ENCODE measurements at places on chromosomes 6 and 20.
A peak's percentile ranks its signal among the peaks of the same experiment; 100 is the strongest.

DNA sequence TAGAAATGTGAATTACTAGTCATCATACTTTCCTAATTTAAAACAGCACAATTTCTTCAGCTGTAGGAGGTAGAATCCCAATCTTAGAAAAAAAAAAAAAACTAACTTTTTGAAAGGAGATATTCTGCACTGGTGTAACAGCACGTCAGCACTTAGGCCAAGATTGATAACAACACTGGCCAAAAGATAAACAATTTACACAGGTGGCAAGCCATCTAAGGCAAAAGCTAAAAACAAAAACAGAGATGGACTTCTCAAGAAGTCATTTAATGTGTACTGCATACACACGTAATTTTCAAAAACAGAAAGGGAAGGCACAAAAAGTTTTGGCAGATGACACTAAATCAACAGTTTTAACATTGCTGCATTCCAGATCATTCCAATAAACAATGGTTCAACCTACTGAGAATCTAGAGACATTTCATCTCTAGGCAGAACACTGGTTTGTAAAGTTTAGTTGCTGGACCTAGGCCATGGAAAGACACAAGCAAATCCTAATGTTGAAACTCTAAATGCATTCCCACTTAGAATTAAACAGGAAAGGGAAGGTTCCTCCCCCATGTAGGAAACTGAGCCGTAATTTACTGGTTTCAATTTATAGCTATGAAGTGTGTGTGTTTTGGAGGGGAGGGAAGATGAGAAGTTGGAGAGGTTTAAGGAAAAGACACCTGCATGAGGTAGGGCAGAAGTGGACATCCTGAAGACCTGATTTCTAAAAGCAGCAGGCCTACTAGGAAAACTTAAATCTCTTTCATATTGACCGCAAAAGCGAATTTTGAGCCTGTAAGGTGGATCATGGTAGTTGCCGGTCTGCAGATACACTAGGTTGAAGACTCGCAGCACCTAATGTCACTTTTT is 1.3 kb downstream of the GCLC start:
- DNase-seq, result peak; percentile 5

- no peak for DNase-seq
Measured at GRCh38 chr6:25417046-25417605, 138.0 kb downstream of the CARMIL1 start.

GRCh38 chr6:73006146-73006545 is 219.2 kb downstream of the KHDC1L start:
- DNase-seq, result no peak

GRCh38 chr20:61434341-61434781 is 182.3 kb downstream of the CDH4 start:
- no peak for DNase-seq

DNA sequence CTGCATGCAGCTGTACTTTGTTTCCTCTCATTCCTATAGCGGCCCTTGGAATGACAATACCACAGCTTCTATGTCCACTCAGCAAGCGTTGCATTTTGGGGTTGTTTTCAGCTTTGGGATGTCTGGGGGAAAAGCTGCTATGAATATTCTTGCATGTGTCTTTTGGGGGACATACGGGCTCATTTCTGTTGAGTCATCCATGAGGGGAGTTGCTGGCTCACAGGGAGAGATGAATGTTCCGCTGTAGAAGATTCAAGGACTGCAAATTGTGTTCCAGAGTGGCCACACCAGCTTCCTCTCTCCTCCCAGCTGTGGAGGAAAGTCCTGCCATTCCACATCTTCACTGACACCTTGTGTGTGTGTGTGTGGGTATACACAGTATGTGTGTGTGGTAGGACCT is 43.3 kb downstream of the TGM2 start:
- DNase-seq, result no peak

- DNase-seq, result no peak
Measured at GRCh38 chr6:4352731-4353130, 217.4 kb upstream of the ECI2 start.

DNA sequence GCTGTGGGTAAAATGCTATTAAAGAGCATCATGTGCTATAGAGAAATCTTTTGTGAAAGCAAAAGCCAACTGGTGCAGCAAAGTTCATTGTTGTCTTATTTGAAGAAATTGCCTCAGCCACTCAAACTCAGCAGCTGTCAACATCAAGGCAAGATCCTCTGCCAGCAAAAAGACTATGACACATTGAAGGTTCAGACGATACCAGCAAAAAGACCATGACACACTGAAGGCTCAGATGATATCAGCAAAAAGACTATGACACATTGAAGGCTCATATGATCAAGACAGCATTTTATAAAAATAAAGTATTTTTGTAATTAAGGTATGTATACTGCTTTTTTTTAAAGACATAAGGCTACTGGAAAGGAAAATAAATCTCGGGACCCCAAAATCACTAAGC is 118.4 kb upstream of the RUNX2 start:
- no peak for DNase-seq

DNA sequence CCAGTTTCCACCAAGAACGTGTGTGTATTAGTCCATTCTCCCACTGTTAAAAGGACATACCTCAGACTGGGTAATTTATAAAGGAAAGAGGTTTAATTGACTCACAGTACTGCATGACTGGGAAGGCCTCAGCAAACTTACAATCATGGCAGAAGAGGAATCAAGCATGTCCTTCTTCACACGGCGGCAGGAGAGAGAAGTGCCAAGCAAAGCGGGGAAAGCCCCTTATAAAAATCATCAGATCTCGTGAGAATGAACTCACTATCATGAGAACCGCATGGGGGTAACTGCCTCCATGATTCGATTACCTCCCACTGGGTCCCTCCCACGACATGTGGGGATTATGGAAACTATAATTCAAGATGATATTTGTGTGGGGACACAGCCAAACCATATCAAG is 13.1 kb downstream of the C20orf203 start:
- DNase-seq, result no peak

DNA sequence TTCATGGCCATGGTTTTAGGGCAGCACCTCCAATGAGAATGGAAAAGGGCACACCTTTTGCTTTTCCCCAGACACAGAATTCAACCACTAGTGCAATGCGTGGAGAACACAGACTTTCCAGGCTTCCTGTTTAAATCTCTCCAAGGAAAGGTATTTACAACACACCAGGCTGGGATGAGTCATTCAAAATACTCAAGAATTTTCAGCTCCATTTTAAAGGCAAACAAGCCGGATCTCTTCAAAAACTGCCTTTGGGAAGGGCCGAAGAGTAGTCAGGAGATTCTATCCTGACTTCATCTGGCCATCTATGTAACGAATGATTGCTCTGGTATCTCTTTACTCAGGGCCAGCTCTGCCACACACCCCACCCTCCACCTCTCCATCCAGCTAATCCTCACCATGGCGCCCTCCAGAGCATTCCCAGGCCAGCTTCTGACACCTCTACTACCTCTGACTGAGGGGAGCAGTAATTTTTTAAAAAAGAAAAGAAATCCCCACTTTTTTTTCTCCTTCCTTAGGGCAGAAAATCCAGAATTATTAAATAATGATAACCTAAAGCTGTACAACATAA is 254.6 kb downstream of the LY86 start:
- no peak for DNase-seq

DNA sequence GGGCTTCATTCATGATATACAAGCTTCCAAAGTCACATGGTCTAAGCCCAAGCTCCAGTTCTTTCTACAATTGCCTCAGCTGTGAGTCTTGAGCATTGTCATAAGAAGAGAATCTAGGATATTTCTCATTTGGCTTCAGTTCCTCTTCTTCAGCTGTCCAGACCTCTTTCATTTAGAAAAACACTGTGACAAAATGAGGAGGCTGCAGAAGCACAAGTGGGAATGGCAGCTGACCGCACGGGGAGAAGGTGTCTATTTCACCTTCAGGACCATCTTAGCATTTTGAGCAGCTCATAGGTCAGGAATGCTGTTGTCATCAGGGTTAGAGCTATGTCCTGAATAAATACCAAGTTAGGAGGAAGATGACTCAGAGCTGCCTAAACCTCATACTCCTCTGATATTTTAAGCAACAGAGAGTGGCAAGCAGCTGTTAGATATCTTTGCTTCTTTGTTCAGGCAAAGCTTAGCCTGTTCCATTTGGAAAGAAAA is 390.1 kb upstream of the CITED2 start:
- DNase-seq, result no peak

DNA sequence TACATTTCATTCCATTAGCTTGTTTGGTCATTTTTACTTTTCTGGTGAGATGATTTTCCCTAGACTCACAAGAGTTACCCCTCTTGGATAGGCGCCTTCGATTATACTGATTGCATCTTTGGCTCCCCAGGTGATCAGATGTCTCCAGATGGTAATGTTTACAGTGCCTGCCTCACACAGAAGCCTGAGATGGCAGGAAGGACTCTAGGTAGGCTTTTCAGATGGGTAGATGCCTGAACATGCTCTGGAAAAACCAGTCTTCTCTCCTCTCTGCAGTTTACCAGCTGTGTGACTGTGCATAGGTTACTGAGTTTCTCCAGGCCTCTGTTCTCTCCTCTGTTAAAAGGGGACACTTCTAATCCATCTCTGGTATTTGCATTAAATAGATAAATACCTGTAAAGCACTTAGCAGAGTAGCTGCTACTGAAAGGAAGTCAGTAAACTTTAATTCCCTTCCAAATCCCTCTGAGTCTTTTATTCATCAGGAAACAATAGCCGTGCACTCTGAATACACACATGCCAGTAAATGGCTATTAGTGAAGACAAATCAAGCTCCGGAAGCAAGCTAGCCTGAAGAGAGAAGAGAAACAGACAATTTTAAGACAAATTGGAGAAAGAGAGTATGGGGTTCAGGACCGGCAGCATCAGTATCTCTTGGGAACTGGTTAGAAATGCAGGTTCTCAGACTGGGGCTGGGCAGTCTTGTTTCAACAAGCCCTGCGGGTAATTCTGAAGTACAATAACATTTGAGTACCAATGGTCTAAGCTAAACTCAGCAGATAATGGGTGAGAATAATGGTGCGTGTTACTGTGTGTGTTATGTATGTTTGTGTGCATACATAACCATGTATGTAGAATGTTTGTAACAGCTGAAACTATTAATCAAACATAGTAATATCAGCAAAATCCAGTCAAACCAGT is 139.4 kb downstream of the UST start:
- no peak for DNase-seq

- DNase-seq, result peak; percentile 35
Measured at GRCh38 chr6:124961777-124962638, at the start of gene RNF217. Gene RNF217, plus strand, starts transcription at chr6:124962437. Its CDS starts 108 bp downstream, at chr6:124962545.

DNA sequence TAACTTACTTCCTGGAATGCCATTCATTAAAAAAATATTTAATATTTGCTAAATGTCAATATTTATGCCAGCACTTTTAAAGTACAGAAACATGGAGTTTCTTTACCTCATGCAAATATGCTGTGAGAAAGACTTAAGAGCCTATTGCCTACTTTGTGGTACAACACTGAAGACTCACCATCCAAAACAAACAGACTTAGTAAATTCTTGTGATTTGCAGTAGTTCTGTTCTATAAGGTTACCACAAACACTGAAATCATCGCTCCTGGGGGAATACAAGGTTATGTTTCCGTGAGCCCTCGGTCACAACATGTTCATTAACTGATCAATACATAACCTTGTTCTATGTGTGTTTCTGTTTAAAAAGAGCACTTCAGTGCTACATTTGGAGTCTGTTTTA is 78.3 kb downstream of the ATG5 start:
- DNase-seq, result no peak

DNA sequence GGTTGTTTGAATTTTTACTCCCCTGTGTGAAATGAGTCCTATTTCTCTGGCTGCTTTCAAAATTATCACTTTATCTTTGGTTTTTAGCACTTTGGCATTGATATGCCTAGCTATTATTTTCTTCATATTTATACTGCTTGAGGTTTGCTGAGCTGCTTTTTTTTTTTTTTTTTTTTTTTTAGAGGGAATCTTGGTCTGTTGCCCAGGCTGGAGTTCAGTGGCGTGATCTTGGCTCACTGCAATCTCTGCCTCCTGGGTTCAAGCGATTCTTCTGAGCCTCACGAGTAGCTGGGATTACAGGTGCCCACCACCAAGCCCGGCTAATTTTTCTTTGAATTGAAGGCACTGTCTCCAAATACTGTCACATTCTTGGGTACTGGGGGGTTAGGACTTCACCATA is 40.6 kb downstream of the STXBP5 start:
- DNase-seq, result no peak

- DNase-seq, result no peak
Measured at GRCh38 chr6:15464211-15464725, 198.6 kb downstream of the DTNBP1 start.

- DNase-seq, result no peak
Measured at GRCh38 chr20:37781626-37782025, 87.8 kb downstream of the CTNNBL1 start.
